ENCODE measurements at places on chromosomes 5 and 9. TPM values are rescaled to one million over a fixed set of nuclear protein-coding genes. Genes with fewer than 3 reads are reported as not detected.

DNA sequence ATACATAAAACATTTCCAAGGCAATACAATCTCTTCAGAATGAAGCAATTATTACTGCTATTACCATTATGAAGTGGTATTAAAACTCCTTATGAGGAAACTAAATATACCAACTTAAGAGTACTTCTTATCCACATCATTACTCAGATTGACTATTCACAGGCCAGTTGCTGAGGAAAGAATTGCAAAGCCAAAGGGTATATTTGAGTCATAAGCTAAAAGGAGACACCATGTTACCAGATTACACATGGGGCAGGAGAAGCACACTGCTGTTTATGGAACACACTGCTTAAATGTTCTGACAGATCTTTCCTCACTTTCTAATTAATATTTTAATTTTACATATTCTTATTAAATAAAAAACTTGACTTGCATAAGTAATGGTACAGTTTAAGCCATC lies 1726.4 kb upstream of the NUDT12 start:
- H3K27ac ChIP-seq: no peak overlapping the region
- no peaks in the 10 kb centered on the region for H3K27me3 ChIP-seq
- H3K4me3 ChIP-seq: no peak overlapping the region

The PFN3 gene
- not detected for total RNA-seq

GRCh38 chr9:95606489-95607350 lies 89.9 kb upstream of the PTCH1 start:
- H3K4me3 ChIP-seq: no peak overlapping the region
- H3K4me1 ChIP-seq: peaks cover 3% of the 10 kb centered on the region
- H3K27me3 ChIP-seq: no peaks in the 10 kb centered on the region
- DNase-seq: no peak
- no peak overlapping the region for H3K27ac ChIP-seq
- H3K36me3 ChIP-seq: no peaks in the 10 kb centered on the region

DNA sequence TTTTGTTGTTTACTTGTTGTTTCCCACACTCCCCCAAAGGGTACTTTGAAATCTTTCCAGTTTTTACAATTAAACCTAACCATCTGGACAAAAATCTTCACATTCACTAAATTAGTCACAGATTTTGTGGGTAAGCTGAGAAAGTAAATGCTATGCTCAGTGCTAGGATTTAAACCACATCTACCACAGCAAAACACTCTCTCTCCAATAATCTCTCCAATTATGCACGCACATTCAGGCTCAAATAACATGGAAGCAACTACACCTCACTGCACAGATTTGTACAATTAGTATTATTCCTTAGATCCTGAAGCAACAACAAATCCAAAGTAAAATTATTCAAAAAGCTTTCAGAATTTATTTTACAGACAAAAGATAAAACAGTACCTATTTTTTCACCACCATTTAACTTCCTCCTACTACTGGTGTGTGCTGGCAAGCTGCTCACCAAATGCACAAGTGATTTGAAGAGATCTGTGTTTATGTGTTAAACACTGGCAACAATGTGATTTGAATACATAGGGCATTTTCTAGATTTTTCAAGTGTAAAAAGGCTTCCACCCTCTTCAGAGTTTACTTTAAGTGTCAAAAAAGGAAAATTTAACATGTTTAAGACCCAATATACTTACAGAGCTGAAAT lies 16.6 kb downstream of the ZNF608 start:
- no peaks in the 10 kb centered on the region for H3K4me1 ChIP-seq
- no peak overlapping the region for H3K4me3 ChIP-seq
- H3K27ac ChIP-seq: no peak overlapping the region
- DNase-seq: no peak
- H3K36me3 ChIP-seq: no peaks in the 10 kb centered on the region
- no peaks in the 10 kb centered on the region for H3K27me3 ChIP-seq

Data from ascending aorta (tissue), 2 donors.